Omental fat pad (tissue), 4 donors: ENCODE measurements at places on chromosomes 12 and 14.

DNA sequence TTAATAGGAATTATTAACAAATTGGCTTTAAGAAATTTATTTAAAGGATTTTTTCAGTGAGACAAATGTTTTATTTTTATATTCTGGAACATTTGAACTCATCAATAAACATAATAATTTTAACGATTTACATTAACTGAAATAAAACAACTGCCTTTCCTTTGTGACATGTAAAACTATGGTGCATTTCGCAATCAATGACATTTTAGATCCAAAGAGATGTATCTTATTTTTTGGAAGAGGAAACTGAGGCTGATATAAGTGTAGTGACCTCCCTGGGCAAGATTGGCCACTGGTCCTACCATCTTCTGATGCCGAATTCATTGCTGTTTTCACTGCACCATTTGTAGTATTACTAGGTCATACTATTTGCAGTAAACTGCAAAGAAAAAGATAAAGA is 2.5 kb upstream of the RNU6-8 start:
- DNase-seq, result no peak

GRCh38 chr12:117367006-117367638 is 5.7 kb upstream of the NOS1 start:
- peak; percentile 37 for DNase-seq

DNA sequence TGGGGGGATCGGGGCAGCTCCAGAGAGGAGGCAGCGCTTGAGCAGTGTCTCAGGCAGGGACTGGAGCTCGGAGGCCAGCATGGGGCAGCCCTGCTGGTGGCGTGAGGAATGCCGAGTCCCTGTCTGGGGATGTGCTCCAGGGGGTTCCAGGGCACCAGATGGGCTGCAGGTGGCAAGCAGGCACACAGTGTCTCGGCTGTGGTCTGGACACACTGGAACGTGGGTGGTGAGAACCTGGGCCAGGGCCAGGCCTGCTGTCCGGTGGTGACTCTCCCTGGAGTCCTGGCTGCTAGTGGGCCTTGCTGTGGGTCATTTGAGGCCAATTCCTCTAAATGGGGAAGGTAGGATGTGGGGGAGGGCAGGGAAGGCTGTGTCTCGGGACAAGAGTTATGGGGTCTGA is 199.4 kb upstream of the RTL1 start:
- DNase-seq, result no peak

GRCh38 chr14:22380571-22381407 is 208.2 kb downstream of the DAD1 start:
- no peak for DNase-seq

- no peak for DNase-seq
Observed at GRCh38 chr12:50662116-50662510, 101.8 kb upstream of the ATF1 start.
